ENCODE measurements at places on chromosomes 7 and 10. TPM values are rescaled to one million over a fixed set of nuclear protein-coding genes. Genes with fewer than 3 reads are reported as not detected.

Gene BAIAP2L1
- 36.5 TPM for total RNA-seq

Gene AGR3
- 8.7 TPM for total RNA-seq

Gene SLC16A9
- 8.0 TPM for total RNA-seq

Gene AS3MT
- 0.29 TPM for total RNA-seq

Gene EPDR1
- total RNA-seq: 20.1 TPM

Gene RBM17
- total RNA-seq: 106 TPM

Gene SLC29A4
- 3.7 TPM for total RNA-seq

Gene TMEM229A
- 0.42 TPM for total RNA-seq

Gene GALNT11
- 58.8 TPM for total RNA-seq

Gene EPHA1
- 24.9 TPM for total RNA-seq

Gene KCNH2
- 17.7 TPM for total RNA-seq

Gene MYO1G
- 6.0 TPM for total RNA-seq

Gene NRP1
- 68.3 TPM for total RNA-seq

Gene MLLT10
- total RNA-seq: 83.7 TPM

Gene CYP3A4
- total RNA-seq: not detected

Gene ZPBP
- 1.2 TPM for total RNA-seq

Gene WNT8B
- total RNA-seq: 0.99 TPM

Gene SEMA3D
- total RNA-seq: 32.8 TPM

Gene ACSM6
- total RNA-seq: 1.8 TPM

Gene MMD2
- not detected for total RNA-seq

Gene ASB13
- 33.8 TPM for total RNA-seq

Gene AP5Z1
- total RNA-seq: 39.1 TPM

Gene EGFR
- 144 TPM for total RNA-seq

Gene LRIT1
- total RNA-seq: not detected

Gene AGK
- total RNA-seq: 43.0 TPM

Gene ELFN1
- 1.7 TPM for total RNA-seq

Data from ureter (tissue), 1 donor.